NCI-H69 (cell line): ENCODE measurements at places on chromosomes 2 and 18.

DNA sequence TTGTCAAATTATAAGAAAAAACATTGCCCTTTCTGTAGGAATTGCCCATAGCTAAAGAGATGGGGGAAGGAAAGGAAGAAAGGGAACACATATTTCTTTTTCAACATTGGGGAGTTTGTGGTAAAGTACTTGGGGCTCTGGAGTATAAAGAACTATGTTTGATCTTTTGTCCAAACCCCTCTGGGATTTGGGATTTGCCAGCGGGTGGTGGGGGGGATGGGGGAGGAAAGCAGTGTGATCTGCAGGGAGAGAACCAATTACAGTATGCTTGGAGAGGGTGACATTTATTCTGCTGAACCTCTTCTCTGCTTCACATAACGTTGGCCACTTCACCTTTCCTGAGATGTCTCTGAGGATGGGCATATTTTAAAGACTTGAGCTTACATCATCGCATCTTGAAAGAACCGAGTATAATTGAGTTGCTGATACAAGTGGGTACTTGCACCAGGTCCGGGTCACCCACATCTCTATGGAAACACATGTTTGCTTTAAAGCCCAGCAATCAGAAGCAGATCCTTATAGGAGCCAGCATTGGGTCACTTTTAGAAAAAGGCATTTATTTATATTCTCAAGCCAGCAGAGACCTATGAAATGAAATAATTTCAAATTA is 73.1 kb downstream of the SPATS2L start:
- peak; percentile 16 for DNase-seq

DNA sequence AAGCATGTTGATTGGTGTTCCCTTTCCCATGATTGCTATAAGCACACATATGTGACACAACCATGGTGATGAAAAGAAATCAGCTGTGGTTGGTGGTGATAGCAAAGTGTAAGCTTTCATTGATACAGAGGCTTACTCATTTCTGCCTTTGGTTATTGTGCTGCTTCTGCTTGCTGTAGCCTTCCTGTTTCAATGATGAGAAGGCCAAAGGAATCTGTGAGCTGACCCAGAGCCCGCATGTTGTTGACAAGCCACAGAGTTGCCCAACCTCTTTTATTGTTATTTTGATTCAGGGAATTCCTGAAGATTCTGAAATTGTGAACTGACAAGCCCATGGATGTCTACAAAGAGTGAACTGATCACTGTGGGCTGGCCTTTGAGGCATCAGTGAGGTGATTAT is 164.4 kb downstream of the TMEFF2 start:
- no peak for DNase-seq

DNA sequence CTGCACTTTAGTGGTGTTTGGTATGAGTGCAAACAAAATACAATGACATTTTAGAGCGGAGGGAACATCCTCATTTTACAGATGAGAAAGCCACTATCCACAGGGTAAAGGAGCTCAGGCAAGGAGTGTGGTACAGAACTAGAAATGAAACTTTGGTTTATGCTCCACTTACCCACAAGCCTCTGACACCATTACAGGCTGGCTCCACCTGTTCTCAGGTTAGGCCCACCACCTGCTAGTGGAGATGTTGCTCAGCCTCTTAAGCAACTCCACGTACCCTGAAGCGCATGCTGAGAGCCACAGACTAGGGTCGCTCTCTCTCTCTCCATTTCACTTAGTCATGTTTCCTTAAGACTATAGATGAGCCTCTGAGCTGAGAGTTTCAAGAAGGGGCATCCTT is 130.0 kb downstream of the MBD2 start:
- DNase-seq, result no peak

GRCh38 chr2:28233164-28233676 is 159.4 kb upstream of the FOSL2 start:
- DNase-seq, result no peak

- peak; percentile 48 for DNase-seq
Observed at GRCh38 chr18:33184958-33185357, 255.6 kb downstream of the CCDC178 start.

- peak; percentile 80 for DNase-seq
Observed at GRCh38 chr18:79242246-79242645, 153.5 kb upstream of the NFATC1 start.

DNA sequence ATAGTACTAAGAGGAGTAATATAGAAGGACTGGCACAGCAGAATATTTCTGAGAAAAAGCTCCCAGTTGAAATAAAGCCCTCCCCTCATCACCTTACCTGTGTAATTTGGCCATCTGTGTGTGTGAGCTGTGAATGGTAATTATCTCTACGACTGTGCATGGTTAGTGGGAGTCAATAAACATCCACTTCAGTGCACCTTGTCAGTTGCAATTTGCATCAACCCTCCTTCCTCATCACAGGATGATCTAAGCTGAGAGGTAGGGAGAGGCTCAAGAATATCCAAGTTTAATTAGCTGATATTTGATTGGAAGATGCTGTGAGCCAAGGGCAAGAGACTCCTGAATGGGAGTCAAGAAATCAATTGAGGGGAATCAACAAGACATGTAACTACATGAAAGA is 694.9 kb upstream of the KLHL29 start:
- DNase-seq, result peak; percentile 84

- DNase-seq, result no peak
Observed at GRCh38 chr2:233088972-233089345, 28.8 kb downstream of the INPP5D start.

DNA sequence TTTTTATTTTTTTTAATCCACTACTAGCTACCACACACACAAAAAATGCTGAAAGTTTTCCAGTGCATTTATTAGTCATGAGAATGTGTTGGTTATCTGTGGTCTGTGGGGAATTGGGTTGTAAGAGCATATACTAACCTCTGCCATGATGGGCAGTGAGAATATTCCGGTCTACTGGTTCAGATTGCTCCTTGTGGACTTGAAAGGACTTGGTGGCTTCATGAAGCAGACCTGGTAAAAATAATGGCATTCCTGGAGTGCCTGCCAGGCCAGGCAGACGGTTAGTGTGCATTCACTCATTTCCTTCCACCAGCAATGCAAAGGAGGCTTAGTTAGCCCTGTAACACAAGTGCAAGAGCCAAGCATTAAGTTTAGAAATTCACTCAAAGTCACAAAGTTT is 150.8 kb downstream of the THSD7B start:
- no peak for DNase-seq

DNA sequence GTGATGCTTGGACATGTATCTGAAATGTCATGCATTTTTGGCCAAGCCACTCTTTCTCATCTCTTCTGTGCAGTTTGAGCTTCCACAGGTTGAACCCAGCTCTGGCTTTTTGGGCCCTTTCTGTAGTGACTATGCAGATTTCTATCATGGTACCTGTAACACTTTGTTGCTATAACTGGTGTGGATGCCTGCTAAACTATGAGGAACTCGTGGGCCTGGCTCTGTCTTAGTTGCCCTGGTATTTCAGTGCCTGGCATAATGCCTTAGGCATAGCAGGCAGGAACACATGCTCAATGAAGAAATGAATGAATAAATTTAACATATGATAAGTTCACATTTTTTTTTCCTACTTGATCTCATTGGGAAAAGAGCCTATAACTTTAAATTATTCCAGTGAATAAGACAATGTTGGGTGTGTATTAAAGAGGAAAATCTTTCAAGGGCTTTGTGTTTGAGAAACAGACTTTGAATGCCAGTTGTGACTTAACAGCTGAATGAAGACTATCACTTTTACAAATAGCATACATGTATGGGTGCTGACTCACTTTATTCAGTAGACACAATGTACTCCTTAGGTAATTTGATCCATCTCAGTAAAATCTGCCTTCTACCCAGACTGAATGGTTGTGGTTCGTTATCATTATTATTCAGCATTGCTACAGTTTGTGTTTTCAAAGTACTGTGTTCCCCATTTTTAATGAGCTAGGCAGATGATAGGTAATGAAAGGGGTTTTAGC is 86.4 kb upstream of the MAP4K3 start:
- DNase-seq, result peak; percentile 3

- DNase-seq, result peak; percentile 71
Observed at GRCh38 chr2:39664232-39664887, 1.4 kb upstream of the TMEM178A start.

GRCh38 chr18:41543815-41544214 is 411.2 kb upstream of the PIK3C3 start:
- no peak for DNase-seq
